Fibroblast of skin of back (primary cell): ENCODE measurements at places on chromosomes 13 and 19.

DNA sequence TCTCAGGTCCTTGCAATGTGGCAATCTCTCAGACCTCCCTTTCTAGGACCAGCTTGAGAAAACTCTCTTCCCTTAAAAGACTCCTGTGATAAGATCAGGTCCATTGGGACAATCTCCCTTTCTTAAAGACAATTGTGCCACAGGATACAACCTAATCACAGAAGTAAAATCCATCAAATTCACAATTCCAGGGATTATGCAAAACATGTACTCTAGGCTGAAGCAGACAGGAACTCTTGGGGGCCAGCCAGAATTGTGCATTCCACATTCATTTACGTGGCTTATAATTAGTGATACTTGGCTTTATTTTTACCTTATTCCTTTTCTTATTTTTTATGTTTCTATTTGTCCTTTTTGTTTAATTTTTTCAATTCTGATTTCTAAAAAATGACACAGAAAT is 257.9 kb downstream of the KLF12 start:
- no peak for DNase-seq

GRCh38 chr13:42688821-42689220 is 92.6 kb upstream of the FAM216B start:
- DNase-seq, result no peak

GRCh38 chr13:104140552-104140951 is 1074.3 kb upstream of the SLC10A2 start:
- DNase-seq, result peak; percentile 50

DNA sequence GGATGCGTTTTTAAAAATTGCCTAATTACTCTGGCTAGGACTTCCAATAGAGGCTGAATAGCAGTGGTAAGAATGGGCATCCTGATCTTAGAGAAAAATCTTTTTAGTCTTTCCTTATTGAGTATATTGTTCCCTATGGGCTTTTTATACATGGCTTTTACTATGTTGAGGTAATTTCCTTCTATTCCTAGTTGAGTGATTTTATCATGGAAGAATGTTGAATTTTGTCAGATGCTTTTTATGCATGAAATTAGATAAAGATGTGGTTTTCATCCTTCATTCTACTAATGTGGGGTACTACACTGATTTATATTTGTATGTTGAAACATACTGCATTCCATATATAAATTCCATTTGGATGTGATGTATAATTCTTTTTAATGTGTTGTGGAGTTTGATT is 2673.8 kb downstream of the PCDH9 start:
- DNase-seq, result peak; percentile 76
